ENCODE measurements at places on chromosomes 2 and 18. TPM values are rescaled to one million over a fixed set of nuclear protein-coding genes. Genes with fewer than 3 reads are reported as not detected.

The STPG4 gene
- 0.37 TPM for total RNA-seq

The ZNF804A gene
- total RNA-seq = 2.0 TPM

The LRRTM4 gene
- total RNA-seq = not detected

The ZNF396 gene
- 2.8 TPM for total RNA-seq

The ACTR3 gene
- total RNA-seq = 198 TPM

The SPC25 gene
- total RNA-seq = 0.28 TPM

The CACNB4 gene
- 1.1 TPM for total RNA-seq

Measured in smooth muscle cell of bladder (primary cell).